ENCODE measurements at places on chromosomes 5 and 9.

- no peak for DNase-seq
Observed at GRCh38 chr5:50947906-50948683, 281.7 kb downstream of the PARP8 start.

GRCh38 chr5:144191998-144192397 lies 21.3 kb downstream of the KCTD16 start:
- no peak for DNase-seq

- no peak for DNase-seq
Observed at GRCh38 chr9:89020754-89021153, 29.5 kb downstream of the S1PR3 start.

GRCh38 chr5:111741278-111741677 lies 15.7 kb downstream of the NREP start:
- no peak for DNase-seq

GRCh38 chr5:105167092-105167491 lies 1604.5 kb upstream of the NUDT12 start:
- DNase-seq = no peak

GRCh38 chr9:129597355-129598088 lies 23.4 kb downstream of the C9orf50 start:
- DNase-seq = no peak

Data from activated CD8-positive, alpha-beta memory T cell treated with anti-CD3 and anti-CD28 coated beads, Interleukin-2, amount 50 U/mL, for 4 hours (primary cell).